ENCODE measurements at places on chromosomes 7 and 10.

DNA sequence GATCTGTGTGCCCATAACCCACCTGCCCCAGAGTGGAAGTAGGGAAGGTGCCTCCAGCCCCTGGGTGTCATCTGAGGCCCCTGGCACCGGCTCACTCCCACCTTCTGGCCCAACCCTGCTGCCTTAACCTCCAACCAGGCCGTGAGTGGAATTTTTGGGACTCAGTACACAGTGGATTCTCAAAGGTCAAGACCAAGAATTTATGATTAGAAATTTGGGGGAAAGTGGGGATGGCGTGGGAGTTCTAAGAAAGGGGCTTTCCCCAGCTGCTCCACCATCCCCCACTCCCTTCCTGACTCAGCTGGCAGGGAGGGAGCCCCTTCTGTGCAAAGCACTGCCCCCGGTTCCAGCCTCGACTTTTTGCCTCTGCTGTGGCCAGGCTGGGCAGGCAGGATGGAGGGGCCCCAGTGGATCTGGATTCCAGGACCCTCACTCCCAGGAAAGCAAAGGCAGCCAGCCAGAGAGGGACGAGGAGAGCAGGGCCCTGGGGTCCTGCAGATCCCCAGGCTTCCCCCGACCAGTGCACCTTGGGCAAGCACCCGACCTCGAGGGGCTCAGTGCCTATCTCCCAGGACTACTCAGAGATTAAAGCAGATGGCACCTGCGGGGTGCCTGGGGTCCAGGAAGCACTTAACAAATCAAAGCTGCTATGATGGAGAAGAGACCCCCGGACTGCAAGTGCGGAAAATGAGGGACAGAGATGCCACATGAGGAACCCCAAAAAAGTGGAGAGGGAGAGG lies 12.8 kb downstream of the SPOCK2 start:
- DNase-seq, result no peak

GRCh38 chr10:102837230-102837721 lies at the start of gene CYP17A1:
Gene CYP17A1, minus strand, starts transcription at chr10:102837413. Its CDS starts 52 bp downstream, at chr10:102837361.
- no peak for DNase-seq

- peak; percentile 79 for DNase-seq
Measured at GRCh38 chr7:135801045-135801693, 52.6 kb upstream of the FAM180A start.

- no peak for DNase-seq
Measured at GRCh38 chr7:81803267-81803666, 33.4 kb upstream of the HGF start.

DNA sequence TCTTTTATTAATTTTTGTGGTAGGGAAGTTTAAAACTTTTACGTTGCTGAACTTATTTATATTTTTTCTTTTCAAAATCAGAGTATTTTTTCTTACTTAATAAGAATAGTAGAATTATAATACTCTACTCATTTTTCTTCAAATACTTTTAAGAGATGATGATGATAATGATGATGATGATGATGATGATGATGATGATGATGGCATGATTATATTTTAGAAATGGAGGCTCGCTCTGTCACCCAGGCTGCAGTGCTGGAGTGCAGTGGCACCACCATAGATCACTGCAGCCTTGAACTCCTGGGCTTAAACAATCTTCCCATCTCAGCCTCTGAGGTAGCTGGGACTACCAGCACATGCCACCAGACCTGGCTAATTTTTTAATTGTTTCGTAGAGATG lies 118.3 kb upstream of the FAM171A1 start:
- DNase-seq, result no peak

DNA sequence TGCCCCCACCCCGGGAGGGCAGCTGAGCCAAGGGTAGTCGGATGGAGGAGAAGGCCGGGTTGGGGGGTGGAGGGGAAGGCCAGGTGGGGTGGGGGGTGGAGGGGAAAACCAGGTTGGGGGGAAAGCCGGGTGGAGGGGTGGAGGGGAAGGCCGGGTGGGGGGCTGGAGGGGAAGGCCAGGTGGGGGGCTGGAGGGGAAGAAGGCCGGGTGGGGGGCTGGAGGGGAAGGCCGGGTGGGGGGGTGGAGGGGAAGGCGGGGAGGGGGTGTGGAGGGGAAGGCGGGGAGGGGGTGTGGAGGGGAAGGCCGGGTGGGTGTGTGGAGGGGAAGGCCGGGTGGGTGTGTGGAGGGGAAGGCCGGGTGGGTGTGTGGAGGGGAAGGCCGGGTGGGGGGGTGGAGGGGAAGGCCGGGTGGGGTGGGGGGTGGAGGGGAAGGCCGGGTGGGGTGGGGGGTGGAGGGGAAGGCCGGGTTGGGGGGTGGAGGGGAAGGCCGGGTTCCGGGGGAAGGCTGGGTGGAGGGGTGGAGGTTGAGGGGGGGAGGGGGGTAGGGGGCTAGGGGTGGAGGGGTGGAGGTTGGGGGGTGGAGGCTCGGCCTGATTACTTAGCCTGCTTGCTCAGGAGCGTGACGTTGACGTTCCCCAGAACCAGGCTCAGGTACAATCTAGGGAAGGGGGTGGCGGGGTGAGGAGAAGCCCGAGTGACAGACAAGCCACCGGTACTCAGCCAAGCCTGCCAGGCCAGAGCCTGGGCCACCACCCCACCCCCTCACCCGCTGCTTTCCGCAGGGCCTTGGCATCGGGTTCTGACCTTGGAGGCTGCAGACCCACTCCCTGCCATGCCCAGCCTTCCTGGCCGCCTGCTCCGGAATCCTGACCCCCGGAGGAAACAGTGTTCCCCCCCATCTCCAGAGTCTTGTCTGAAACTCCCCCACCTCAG lies 5.6 kb downstream of the TMEM120A start:
- DNase-seq, result no peak

GRCh38 chr10:47288236-47288635 lies 11.8 kb upstream of the GDF10 start:
- DNase-seq, result no peak

DNA sequence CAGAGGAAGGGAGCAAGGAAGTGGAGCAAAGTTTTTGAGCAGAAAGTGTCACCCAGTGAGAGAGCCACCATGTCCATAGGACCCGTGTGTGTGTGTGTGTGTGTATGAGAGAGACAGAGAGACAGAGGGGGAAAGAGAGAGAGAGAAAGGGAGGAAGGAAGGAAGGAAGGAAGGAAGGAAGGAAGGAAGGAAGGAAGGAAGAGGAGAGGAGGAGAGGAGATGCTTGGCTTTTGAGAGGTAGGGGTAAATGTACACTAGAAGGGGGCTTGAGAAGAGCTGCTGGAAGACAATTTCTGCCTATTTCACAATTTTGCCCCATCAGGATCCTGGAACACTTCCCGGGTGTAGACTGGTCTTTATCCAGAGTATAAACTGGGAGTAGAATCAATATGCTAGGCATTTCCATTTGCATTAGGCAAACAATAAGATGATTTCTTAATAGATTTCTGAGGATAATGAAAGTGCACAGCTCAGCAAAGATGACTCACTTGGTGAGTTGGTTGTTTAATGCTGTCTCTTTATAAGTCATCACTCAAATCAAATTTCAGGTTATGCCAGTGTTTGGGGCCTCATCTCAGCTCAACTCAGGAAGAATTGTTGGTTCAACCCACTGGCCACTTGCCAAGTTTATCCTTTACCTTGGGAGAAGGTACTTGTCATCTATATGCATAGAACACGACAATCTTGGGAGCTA lies 70.0 kb upstream of the FAM13C start:
- DNase-seq, result no peak

DNA sequence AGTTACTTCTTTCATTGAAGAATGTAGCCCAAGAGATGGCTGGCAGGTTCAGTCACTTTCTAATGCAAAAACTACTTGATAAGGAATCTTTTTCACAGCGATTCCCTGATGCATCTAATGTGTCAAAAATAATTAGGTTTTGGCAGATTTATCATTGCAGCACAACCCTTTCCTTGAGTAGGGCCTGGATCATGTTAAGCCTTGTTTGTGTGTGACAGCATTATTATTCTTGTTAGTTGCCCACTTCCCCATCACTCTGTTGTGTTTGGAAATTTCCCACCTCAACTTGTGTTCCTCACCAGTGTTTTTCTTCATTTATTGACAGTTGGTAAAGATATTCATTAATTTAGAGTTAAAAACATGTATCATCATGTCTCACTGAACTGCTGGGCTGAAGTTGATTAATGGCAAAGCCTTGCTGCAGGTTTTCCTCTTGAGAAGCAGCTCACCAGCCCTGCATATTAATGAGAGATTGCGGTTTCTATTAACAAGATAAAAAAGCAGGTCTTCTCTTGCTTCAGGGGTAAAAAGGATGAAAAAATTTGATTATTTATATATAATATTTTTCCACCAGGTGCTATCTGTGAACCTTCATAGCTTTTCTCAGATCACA lies 233.3 kb upstream of the MDFIC start:
- DNase-seq, result no peak

GRCh38 chr7:158361326-158361946 lies 226.2 kb downstream of the PTPRN2 start:
- no peak for DNase-seq

- DNase-seq, result no peak
Measured at GRCh38 chr10:84265418-84265817, 20.6 kb downstream of the RGR start.

DNA sequence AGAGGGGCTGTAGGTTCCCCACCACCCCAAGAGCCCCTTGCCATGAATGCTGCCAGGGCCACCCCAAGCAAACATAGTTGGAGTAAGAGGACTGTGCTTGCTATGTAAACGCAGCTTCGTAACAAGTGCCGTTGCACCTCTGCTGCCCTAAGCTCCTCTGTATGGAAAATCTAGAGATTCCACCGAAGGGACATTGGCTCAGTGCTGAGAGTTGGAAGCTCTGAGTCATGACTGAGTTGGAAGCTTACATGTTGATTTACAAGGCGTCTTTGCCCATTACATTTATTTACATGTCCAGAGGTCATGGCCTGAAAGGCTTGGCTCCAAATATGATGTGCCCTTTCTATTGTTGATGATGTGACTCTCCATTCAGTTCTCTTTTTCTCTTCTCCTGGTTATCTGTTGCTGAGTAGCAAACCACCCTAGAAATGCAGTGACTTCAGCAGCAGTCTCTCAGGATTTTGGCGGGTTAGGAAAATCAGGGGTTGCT lies 233.1 kb upstream of the TCF7L2 start:
- DNase-seq, result no peak

DNA sequence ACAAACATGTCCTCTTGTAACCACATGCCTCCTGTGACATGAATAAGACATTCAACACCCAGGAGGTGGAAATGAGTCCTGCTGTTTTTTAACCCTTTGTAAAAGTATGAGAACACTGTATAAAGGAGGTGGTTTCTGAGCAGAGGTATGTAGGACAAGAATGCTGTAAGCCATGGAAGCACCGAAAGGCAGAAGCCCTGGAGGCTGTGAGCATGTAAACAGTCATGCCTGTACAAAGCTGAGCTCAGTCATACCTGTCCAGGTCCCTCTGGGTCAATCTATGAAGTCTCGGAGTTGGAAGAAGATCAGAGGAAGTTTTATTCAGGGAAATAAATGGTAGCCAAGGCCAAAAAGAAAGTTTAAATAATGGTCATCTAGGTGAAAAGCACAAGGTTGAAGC lies 34.7 kb upstream of the XPNPEP1 start:
- DNase-seq, result no peak

- no peak for DNase-seq
Measured at GRCh38 chr10:53361281-53361680, 588.7 kb upstream of the MBL2 start.

GRCh38 chr7:136883046-136883445 lies 14.6 kb downstream of the CHRM2 start:
- no peak for DNase-seq

GRCh38 chr10:12838995-12839927 lies 162.3 kb downstream of the CCDC3 start:
- no peak for DNase-seq

GRCh38 chr10:74103560-74104258 lies 46.9 kb downstream of the AP3M1 start:
- no peak for DNase-seq

DNA sequence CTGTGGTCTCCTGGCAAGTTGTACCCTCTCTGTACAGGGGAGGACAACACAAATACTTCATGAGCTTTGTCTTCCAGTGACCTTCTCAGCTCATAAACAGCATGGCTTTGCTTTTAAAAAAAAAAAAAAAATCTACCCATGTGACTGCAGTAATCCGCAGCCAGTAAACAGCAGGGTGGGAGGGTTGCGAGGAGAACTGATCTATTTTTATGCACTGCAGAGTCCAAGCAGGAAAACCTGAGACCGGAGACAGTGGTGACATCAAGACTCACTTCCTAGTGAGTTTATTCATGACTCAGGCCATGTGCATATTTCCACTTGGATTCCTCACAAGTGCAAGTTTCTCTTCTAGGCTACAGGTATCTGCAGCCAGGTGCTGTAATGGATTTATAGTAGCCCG lies 127.9 kb downstream of the NRF1 start:
- no peak for DNase-seq

DNA sequence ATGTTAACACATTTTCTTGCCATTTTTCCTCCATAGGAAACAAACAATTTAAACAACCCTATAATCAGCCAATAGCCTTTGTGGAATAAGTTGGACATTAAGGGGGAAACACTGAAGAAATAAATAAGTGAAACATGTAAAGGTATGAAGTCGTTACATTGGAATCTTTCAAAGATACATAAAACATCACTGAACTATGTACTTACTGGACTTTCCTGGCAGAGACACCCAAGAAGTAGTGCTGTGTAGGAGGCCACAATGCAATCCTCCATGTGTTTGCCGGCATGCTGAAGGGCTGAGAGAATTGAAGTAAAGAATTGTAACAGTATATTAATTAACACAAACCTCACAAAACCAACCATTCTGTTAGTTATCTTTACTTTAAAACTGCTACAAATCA lies 76.5 kb upstream of the GRID1 start:
- no peak for DNase-seq

GRCh38 chr10:131825150-131825848 lies 75.5 kb upstream of the PPP2R2D start:
- no peak for DNase-seq

- peak; percentile 3 for DNase-seq
Measured at GRCh38 chr10:57657164-57657765, 610.4 kb downstream of the IPMK start.

- no peak for DNase-seq
Measured at GRCh38 chr7:78769481-78770101, 683.9 kb downstream of the MAGI2 start.

GRCh38 chr10:7410862-7411670 lies at the start of gene SFMBT2:
Gene SFMBT2, minus strand, starts transcription at chr10:7411034. Its CDS starts 29,136 bp downstream, at chr10:7381898.
- peak; percentile 76 for DNase-seq

- DNase-seq, result no peak
Measured at GRCh38 chr7:117446220-117446815, 19.0 kb upstream of the ASZ1 start.
